Activated B cell treated with CpG ODN at 0.5 μM for 24 hours (primary cell): ENCODE measurements at places on chromosomes 5 and 9.

DNA sequence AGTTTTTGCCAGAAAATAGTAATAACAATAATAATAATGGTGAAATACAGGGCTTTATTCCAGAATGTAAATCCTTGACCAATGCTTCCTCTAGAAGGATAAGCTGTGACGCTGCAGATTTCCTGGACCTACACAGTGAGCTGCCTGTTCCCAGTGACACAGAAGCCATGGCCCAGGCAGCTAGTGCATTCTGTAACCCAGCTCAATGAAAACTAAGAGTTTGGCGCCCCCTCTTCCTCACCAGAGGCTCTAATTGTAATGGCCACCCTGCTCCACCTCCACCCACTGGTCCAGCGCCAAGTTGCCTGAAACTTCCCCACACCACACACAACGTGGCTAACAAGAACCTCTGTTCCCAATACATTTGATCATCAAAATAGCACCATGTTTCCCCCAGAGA, 248.1 kb downstream of the CETN3 start:
- DNase-seq, result no peak

GRCh38 chr5:151480384-151481293, 33.2 kb downstream of the SLC36A1 start:
- no peak for DNase-seq

- no peak for DNase-seq
These were observed 98.1 kb upstream of the IFNK start for GRCh38 chr9:27425827-27426510.

DNA sequence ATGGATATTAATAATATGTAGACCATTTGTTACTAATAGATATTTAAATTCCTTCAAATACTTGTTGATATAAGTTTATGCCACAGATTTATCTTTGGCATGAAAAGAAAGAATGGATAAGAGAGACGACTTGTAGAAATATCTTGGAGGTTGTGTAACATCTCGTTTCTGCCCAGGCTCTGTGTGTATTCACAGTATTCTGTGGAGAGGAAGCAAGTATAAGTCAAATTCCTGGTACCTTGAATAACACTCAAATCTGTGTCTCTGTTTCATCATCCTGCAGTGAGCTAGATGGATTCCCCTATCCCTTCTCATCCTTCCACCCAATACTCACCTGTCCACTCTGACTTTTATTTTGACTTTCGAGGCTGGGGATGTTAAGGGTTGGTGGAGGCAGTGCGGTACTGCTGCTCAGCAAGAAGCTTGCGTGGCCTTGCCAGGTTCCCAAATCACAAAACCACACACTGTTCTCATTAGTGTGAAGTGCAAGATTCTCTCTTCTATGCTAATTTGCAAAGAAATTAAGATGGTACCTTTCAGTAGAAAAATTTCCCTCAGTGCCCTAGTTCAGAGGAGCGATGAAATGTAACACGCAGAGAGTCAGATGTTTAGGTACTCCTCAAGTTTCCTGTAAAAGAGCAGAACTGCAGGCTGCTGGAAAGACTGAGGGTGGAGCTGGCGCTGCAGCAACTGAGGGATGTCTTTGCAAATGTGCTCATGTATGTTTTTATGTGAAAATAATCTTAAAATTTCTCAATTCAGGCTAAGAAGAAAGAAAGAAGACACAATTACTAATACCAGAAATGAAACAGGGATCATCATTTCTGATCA, 42.6 kb upstream of the ANKRD18A start:
- DNase-seq, result no peak

DNA sequence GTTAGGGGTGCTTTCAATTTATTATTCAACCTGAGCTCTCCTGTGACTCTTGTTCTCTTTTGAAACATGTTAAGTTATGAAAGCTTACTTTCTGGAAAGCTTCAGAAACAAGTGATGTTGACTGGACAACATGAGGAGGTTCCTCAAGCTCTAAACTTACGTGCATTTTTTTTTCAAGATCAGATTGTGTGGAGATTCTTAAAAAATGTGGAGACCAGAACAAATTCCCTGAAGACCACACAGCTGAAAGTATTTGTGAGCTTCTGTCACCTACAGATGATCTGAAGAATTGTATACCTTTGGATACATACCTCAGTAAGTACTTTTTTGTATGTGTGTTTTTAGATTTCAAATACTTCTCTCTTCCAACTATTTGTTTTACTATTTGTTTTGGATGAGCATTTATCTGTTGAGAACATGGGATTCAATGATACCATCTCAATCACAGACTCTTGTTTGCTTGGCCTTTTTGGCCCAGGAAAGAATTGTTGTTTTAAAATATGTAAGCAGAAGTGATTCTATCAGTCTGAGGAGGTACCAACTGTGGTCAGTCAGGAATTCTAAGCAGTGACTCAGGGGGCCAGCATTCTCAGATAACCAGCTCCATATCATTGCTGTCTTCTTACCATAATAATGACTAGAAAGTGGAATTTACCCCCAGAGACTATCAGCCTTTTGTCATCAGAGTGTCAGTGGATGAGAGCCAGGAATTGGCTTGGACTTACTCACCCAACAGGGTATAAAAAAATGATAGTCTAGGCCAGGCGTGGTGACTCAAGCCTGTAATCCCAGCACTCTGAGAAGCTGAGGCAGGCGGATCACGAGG, 34.4 kb upstream of the GLIPR2 start:
- DNase-seq, result no peak

DNA sequence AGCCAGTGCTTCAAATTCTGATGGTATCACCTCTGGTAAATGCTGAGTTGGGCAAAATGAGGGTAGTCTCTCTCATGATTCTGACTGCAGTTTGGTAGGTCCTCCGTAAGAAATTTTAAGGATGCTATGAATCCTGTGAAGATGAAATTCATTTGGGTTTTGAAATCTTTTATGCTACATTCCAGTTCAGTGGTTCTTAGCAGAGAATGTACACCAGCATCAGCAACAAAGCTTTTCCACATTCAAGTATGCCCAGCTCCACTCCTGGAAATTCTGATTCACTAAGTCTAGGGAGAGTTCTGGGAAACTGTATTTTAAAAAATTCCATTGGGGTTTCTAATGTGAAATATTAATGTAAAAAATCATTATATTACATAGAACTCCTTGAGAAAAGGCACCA, 33.6 kb upstream of the ACOT12 start:
- no peak for DNase-seq

GRCh38 chr9:120726484-120726883, 12.2 kb upstream of the MEGF9 start:
- no peak for DNase-seq

DNA sequence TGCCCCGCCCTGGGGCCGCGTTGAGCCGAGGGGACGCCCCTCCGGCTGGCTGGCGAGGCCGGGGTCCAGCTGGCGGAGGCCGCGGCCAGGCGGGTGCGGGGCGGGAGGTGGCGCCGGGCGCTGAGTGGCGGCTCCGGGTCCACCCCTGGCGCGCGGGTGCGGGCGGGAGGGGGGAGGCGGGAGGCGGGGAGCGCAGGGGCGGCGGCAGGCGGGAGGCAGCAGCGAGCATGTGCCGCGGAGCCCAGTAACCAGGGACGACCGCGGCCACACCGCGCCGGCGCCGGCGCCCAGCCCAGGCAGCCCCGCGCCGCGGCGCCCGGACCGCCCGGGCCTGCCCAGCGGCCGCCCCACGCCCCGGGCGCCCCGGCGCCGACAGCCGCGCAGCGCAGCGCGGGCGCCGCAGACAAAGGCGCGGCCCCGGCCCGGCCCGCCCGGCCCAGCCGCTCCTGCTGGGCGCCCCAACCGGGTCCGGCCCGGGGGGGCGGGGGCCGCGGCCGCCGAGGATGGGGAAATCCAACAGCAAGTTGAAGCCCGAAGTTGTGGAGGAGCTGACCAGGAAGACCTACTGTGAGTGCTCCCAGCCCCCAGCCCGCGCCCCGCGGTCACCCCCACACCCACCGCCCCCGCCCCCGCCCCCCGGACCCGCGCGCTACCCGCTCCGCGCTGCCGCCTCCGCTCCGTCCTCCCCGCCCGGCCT, at the start of gene NCS1:
Gene NCS1, plus strand, starts transcription at position 244 of the 697 bp plus-strand sequence. Its CDS starts 260 bp downstream, at position 504.
- DNase-seq, result no peak

- no peak for DNase-seq
These were observed 52.2 kb upstream of the DAB2IP start for GRCh38 chr9:121598965-121599871.

DNA sequence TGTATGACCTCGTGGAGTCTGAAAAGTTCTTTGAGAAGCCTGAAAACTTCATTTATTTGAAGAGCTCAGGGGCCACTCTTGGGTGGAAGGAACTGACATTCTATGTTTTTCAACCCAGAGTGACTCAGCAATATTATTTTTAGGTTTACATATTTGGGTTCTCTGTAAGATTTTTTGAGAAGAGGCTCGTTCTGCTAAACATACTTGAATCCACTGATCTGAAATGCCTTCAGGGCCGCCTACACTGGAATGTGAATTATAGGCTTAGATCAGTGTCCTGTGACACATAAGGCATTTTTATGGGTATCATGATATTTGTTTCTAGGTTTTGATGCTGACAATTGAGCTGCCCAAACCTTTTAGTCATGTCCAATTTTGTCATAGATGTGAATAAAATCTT, 86.2 kb downstream of the PSAT1 start:
- DNase-seq, result no peak

DNA sequence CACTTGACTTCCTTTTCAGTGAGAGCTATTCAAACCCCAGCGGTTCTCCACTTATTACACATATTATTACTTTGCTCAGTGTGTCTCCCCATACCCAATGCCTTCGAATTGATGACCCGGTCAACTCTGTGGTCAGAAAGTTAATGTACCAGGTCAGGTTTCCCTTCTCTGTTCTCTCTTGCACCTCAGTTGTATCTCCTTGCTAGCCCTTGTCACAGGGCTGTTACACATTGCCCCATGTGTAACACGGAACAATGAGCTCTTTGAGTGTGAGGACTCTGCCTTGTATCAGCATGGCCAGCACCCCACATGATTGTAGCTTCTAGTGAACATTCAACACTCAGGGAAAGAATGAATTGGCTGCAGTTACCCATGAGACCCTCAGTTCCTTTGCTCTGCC, 73.6 kb downstream of the DOCK2 start:
- DNase-seq, result no peak

DNA sequence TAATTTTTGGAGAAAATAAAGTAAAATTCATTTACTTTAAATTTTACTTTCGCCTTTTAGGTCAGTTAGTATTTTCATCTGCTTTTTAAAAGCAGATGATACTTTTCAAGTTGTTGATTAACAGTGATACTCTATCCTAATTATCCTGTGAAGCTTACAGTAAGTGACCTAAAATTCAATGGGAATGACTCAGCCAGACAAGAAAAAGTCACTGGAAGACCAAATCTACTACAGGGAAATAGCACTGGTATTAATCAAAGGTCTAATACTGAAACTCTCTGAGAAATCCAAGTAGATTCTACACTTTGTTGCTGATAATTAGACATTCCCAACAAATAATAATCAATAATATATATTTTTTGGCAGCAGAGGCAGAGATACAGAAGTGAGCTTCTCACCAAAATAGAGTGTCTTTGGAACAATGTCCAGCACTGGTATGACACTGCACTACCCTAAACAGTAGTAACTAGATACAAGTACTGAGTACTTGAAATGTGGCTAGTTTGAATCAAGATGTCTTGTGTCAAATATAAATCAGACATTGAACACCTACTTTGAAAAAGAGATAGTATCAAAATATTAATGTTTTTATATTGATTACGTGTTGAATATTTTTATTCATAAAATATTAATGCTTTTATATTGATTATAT, 22.8 kb upstream of the ELL2 start:
- no peak for DNase-seq
